ENCODE measurements at places on chromosomes 3 and 15.

DNA sequence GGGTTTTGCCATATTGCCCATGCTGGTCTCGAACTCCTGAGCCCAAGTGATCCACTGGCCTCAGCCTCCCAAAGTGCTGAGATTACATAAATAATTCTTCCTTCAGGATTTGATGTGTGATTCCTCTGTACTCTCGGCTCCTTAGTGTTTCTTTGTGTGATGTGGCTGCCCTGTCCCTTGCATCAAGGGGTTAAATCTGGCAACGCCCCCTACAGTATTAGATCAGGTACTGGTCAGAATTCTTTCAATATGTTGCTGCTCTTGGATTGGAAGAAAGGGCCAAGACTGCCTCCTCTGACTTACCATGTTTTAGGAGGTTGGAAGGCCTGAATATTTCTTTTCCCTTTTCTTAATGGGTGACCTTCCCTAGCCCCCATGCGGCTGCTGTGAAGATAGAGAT is 390.6 kb upstream of the WNT5A start:
- DNase-seq = no peak

DNA sequence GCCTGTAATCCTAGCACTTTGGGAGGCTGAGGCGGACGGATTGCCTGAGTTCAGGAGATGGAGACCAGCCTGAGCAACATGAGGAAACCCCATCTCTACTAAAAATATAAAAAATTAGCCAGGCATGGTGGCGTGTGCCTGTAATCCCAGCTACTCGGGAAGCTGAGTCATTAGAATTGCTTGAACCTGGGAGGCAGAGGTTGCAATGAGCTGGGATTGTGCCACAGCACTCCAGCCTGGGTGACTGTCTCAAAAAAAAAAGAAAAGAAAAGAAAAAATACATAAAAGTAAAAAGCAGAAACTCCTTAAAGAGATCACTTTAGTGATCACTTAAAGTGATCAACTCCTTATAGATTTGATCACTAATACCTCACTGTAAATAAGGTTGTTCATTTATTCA is 78.0 kb downstream of the GMPS start:
- no peak for DNase-seq

DNA sequence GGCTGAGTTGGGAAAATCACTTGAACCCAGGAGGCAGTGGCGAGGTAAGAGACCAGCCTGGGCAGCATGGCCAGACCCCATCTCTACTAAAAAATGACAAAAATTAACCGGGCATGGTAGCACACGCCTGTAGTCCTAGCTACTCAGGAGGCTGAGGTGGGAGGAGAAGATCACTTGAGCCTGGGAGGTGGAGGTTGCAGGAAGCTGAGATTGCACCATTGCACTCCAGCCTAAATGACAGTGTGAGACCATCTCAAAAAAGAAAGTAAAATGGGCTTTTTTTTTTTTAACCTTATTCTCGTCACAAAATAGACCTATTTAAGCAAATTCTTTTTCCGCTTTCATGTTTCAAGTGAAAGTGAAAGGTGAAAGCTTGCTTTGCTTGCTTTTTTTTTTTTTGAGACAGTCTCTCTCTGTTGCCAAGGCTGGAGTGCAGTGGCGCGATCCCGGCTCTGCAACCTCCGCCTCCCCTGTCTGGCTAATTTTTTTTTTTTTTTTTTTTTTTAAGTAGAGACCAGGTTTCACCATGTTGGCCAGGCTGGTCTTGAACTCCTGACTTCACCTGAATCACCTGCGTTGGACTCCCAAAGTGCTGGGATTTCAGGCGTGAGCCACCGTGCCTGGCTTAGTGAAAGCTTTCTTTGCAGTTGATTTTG is 3.6 kb downstream of the PDIA3 start:
- no peak for DNase-seq

GRCh38 chr3:197149528-197149927 is 119.9 kb upstream of the MELTF start:
- no peak for DNase-seq

GRCh38 chr3:125498630-125499029 is 21.4 kb downstream of the SNX4 start:
- no peak for DNase-seq

DNA sequence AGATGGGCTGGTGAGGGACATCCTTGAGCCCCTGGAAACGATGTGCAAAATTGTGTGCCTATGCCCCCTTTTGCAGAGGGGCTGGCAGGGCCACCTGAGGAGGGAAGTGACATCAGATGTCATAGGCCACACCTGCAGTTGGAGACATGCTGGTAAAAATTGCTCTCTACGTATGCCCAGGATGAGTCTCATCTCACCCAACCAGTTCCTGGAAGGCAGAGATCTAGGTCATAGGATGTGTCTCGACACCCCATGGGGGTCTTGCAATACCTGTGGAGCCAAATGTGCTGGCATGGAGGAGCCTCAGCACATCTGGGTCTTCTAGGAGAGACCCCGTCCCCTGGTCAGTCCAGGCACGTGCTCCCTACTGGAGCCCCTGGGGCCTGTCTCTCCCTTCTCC is 96.5 kb upstream of the TLE3 start:
- no peak for DNase-seq
